Activated CD8-positive, alpha-beta memory T cell treated with anti-CD3 and anti-CD28 coated beads, Interleukin-2, amount 10 ng/mL, durations not matched to agents 7 days and 5 days (primary cell): ENCODE measurements at places on chromosomes 12 and 14. TPM values are rescaled to one million over a fixed set of nuclear protein-coding genes. Genes with fewer than 3 reads are reported as not detected.
A peak's percentile ranks its signal among the peaks of the same experiment; 100 is the strongest.

The CLBA1 gene
- total RNA-seq = 0.67 TPM

The KRT75 gene
- total RNA-seq = not detected

The LMO3 gene
- total RNA-seq = not detected

GRCh38 chr12:169528-170370 is 44.2 kb downstream of the SLC6A12 start:
- DNase-seq = no peak

- no peak for DNase-seq
These were observed 43.5 kb downstream of the TMX1 start for GRCh38 chr14:51283402-51284085.

The MYO1H gene
- total RNA-seq = not detected

GRCh38 chr12:102833687-102834441 is 83.2 kb downstream of the PAH start:
- no peak for DNase-seq

- DNase-seq = no peak
These were observed 344.4 kb upstream of the STXBP6 start for GRCh38 chr14:25394356-25394755.

The CCDC38 gene
- total RNA-seq = 0.12 TPM

The SALL2 gene
- 1.3 TPM for total RNA-seq

GRCh38 chr12:123816896-123817537 is 54.9 kb downstream of the DNAH10 start:
- no peak for DNase-seq

DNA sequence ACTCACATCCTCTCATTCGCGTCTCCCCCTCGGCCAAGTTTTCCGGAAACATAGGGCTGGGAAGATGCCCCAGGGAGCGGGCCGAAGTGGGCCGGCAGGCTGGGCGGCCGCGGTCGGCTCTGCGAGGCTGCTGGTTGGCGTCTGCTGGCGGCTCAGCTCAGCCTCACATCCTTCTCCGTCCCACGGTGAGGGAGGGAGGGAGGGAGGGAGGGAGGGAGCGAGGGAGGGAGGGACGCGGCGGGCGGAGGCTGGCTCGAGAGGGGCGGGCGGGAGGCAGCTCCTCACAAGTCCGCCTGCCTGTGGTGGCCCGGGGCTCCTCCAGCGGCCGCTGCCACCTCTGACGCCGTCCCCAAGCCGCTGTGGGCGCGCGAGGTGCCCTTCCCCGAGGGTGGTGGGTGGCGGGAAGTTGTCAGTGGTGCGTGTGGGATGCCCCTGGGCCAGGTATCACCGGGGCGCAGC is 93.8 kb downstream of the RFLNA start:
- peak; percentile 42 for DNase-seq
